ENCODE measurements at places on chromosomes 2 and 18. TPM values are rescaled to one million over a fixed set of nuclear protein-coding genes. Genes with fewer than 3 reads are reported as not detected.
A peak's percentile ranks its signal among the peaks of the same experiment; 100 is the strongest.

DNA sequence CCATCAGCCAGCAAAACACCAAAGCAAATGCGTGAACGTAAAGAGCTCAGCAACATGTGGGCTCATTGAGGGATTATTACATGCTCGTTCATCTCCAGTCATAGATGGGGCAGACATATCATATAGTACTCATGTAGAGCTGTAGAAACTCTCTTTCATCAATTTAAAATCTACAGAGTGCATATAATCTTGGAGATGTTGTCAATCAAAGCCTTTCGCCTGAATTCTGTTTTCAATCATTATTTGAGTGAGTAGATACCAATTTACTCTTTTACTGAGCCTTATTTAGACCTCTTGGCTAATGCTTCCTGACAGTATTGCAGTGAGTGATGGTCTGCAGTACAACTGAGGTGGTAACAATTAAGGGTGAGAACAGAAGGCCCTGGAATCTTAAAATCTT, 7.0 kb downstream of the RIT2 start:
- no peak for DNase-seq

GRCh38 chr2:238696786-238697185, 151.1 kb upstream of the TWIST2 start:
- no peak for DNase-seq

DNA sequence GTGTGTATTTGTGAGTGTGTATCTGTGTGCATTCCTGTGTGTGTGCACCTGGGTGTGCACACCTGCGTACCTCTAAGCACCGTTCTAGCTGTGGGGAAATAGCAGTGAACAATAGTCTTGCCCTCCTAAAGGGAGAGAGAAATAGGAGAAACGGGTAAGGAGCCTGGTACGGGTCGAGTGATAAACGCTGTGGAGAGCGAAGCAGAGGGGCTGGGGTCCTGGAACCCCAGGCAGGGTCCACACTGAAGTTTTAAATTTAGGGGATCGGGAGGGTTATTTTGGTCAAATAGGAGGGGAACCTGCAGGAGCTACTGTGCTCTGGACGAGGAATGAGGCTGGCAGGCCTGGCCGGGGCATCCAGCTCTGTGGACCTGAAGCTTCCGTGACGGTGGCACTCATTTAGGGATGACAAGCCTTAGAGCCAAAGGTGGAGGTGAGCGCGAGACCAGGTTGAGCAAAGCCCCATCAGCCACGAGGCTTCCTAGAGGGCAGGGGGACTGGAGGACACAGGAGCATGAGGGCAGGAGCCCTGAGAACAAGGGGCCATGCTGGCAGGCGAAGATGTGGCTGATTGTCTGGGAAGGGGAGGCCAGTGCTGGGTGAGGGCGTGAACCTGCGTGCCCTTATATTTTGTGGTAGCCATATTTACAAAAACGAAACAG, 188.0 kb downstream of the RTP5 start:
- DNase-seq = no peak

DNA sequence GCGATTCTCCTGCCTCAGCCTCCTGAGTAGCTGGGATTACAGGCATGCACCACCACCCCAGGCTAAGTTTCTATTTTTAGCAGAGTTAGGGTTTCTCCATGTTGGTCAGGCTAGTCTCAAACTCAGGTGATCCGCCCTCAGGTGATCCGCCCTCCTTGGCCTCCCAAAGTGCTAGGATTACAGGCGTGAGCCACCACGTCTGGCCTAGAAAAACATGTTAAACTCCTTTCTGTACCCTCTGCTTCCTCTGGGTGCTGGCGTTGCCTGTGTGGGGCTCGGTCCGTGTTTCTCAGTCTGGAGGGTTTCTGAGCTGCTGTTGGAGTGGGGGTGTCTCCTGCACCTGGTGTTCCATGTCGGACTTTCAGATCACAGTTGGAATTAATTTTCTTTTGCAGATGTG, 17.9 kb downstream of the LDLRAD4 start:
- no peak for DNase-seq

- DNase-seq = peak; percentile 94
These were observed 74.2 kb upstream of the KLF7 start for GRCh38 chr2:207239754-207240494.

DNA sequence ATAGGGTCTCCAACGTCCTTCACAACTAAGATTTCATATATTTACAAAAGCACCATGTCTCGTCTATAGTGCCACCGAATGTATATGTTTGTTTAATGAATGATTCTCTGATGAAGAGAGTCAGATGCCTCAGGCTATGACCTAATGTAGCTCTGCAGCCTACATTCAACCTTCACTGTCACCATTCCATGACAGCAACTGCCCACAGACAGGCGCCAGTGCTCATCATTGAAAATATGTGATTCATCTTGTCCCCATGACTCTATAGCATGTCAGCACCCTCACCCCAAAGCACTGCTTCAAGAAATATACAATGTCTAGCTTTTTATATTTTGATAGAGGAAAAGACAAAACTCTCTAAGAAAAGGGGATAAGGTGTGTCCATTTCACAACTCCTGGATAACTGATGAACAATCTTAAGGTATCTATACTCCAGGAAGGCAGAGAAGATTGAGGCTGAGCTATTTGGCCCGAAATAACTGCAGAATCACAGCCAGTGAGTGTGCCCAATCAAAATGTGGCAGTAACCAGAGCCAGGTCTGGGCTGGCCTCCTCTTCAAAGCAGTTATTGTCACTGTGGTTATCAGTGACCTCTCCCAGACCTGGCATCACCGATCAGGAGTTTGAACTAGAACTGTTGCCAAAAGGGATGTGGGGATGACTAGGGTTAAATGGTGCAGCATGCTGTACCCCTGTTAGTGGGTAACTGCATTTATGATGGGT, 246.6 kb downstream of the SETBP1 start:
- no peak for DNase-seq

DNA sequence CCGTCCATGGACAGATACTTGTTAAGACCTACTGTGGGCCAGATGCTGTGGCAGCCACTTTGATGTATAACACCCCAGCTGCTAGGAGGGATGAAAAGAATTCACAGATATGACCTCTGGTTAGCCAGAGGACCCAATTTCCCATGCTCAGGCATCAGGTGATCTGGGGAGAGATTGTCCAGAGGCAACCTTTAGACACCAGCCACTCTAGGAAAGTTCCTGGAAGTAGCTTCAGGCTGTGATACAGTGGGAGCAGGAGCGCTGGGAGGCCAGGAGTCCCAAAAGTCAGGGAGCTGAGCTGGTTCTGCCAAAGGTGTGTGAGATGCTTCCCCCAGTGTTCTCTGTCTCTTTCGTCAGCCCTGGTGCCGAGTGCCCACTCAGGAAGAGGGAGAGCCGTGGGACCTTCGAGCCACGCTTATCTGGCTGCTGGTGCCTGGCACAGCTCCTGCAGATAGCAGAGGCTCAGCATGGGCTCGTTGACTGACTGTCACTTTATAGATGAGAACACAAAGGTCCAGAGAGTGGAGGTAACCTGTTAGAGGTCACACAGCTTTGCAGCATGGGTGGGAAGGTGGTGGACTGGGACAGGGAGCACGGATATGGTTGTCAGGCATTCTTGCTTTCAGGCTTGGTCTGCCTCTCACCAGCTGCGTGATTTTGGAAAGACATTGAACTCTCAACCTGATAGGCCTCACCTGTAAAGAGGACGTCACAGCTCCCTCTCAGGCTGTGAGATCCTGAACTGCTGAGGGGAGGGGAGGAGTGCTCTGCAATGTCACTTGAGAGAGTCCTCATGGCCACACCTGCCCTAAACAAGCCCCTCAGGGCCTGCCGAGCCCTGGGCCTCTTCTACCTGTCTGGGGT, 7.8 kb upstream of the RALB start:
- DNase-seq = no peak

DNA sequence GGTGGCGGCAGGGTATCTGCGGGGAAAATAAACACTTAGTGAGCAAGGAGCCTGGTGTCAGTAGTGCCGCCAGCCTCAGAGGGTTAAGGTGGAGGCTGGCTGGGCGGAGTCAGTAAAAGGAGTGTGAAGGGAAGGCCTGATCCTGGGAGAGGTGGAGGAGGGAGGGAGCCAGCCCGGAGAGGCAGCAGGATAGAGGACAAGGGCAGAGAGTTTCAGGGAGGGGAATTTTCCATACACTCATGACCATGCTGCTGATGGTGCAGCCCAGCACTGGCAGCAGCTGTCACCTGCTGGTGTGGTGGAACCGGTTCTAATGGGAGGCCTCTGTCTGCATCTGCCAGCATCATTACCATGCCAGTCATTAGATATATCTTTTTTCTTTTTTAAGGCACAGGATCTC, 2.0 kb upstream of the TEX44 start:
- no peak for DNase-seq

DNA sequence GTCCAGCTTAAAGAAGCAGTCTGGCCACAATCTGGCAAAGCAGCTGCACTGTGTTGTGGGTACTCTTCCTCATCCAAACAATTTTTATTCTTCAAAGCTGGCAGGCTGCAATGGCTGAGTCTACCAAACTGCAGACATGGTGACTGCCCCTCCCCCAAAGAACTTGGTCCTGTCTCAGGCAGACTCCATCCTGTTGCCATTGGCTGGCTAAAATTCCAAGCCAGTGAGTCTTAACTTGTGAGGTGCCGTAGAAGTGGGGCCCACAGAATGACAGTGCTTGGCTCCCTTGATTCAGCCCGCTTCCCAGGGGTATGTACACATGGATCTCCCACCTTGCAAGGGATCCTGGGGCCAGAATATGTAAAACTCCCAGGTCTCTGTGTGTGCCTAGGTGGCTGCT, 14.5 kb upstream of the NXPH2 start:
- DNase-seq = no peak

- DNase-seq = peak; percentile 40
These were observed 86.0 kb upstream of the ALPP start for GRCh38 chr2:232292395-232293154.

GRCh38 chr18:68466672-68467071, 248.2 kb downstream of the TMX3 start:
- DNase-seq = no peak

GRCh38 chr2:144824306-144825080, 304.6 kb upstream of the ZEB2 start:
- no peak for DNase-seq

DNA sequence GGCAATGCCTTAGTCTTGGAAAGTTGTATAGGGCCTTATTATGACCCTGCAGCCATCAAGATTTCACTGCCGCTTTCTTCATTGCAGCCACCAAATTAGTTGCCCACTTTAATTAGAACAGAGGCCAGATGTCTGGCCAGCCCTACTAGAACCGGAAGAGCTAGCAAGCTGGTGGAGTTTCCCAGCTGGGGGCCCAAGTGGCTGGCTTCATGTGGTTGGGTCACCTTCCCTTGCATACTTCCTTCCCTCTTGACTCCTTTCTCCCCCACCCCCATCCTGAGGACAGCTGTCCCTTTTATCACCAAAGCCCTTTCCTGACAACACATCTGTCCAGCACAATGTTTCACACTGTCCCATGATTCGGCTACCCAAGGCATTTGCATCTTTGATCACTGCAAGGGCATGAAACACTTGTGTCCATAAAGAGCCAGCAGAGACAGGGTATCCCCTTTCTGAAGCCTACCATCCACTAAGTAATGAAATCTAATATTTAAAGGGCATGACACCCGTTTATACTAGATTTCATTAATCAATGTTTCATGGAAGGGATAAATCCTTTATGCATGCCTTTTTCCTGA, 187.2 kb downstream of the BCL11A start:
- DNase-seq = no peak

GRCh38 chr2:9739531-9739964, 103.7 kb upstream of the TAF1B start:
- no peak for DNase-seq

GRCh38 chr2:182951948-182952663, 85.7 kb upstream of the FRZB start:
- no peak for DNase-seq

DNA sequence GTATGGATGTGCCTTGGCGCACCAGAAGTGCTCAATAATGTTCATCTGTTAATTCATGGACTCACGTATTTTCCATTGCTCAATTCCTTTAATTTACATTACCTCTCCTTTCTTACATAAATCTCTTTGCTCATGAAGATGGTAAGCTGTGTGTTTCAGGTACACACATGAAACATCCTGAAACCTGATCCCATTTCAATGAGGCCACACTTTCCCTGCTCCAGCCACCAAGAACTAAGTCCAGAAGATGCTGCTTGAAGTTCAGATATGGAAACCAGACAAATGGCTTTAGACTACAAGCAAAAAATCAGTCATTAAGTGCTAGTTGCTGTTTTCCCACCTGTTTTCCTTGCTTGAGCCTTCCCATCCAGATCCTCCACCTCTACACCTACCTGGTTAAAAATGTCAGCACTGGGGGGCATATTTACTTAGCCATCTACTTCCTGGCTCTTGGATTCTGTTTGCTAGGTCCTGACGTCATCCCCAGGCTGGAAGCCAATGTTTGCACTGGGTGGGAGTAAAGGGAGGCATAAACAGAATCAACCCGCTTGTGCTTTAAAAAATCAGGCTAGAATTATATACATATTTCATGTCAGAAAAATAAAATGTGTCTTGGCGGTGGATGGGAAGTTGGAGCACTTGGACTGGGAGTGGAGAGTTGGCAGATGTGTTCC, 309.7 kb downstream of the OSR1 start:
- DNase-seq = no peak

DNA sequence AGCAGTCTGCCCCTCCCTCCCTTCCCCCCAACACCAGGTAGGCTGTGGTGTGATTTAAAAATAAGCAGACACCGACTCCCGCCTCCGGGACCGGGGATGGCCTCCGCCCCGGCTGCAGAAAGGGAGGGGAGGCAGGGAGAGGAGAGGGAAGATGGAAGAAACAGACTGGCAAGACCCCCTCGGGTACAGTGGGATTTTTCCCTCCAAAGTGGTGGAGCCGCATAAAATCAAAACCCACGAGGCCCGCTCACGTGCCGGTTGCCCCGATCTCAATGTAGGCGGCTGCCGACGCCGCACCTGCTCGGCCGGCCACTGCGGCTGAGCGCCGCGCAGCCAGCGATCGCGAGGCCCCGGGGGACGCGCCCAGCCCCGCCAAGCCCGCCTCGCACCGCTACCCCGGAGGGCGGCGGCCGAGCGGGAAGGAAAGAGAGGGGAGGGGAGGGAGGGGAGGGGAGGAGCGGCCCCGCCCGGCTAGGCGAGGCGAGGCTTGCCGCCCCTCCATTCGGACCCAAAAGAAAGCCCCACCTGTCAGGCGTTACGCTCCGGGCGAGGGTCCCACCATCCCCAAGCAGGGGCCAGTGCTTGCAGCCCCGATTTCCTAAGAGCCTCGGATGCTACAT, 811 bp downstream of the ADD2 start:
- DNase-seq = no peak

REG3A gene
- total RNA-seq = not detected

PSMD1 gene
- total RNA-seq = 121 TPM

NEB gene
- 1.2 TPM for total RNA-seq

HEATR5B gene
- 31.6 TPM for total RNA-seq

CDK15 gene
- 0.55 TPM for total RNA-seq

TCF4 gene
- 2.8 TPM for total RNA-seq

GPBAR1 gene
- total RNA-seq = 0.65 TPM

MAP3K19 gene
- not detected for total RNA-seq
